Cerebellar nuclear complex (tissue), 1 donor: ENCODE measurements at places on chromosomes 4 and X.

DNA sequence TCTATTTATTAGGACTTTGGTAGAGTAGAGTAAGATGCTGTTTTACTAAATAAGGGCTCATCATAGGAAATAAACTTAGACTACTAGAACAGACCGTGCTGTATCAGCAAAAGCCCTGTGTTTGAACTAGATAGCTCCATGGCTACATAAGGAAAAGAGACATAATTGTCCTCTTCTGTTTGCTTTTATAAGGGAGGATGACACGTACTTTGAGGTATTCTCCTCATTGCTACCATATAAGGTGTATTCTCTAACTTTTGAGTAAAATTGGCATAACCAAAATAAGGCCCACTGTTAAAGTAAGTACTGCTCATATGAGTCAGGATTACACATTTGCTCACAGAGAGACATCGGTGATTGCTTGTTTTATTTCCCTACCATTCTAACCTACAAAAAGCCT is 64.3 kb downstream of the PDLIM5 start:
- DNase-seq: no peak

- DNase-seq: no peak
Observed at GRCh38 chrX:1667566-1667965, 52.7 kb downstream of the ASMT start.

GRCh38 chr4:166422475-166422874 is 549.4 kb downstream of the TLL1 start:
- DNase-seq: no peak

DNA sequence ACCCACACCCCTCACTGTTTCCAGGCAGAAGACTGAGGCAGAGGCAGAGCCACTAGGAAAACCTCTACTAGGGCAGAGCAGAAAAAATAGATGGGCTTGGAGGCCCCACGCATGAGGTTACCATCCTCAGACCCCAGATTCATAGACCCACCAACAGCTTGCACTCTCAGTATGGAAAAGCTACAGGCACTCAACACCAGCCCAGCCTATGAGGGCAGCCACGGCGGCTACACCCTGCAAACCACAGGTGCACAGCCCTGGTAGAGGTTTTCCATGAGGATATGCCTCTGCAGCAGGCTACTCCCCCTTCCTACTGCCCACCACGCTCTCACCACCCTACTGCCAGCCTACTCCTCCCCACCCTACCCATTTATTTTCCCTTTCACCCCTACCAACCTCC is 235.1 kb downstream of the CWH43 start:
- no peak for DNase-seq

DNA sequence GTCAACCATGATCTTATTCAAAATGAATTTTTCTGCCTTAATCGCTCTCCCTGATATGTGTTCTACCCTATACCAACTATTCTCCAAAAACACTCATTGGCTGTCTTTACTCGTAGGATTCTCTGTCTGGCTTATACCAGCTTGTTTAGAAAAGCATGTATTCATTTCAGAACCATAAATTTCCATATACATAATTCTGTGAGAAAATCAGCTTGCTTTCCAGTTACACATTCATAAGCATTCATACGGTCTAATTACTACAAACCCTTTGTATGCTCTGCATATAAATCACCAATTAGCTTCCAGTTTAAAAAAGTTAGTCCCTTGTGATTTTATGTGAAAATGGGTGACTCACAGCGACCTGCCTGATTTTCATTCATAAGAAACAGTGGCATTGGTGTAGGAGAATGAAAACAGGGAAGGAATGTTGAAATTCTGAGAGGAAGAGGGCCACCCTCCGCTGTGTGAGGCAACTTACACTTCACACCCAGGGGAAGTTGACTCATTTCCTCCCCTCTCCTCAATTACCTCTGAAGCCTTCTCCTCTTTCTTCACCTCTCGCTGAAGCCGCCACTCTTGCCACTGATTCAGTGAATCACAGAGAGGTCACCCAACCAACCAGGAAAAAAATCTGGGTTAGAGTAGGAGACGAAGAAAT is 63.3 kb downstream of the MEPE start:
- no peak for DNase-seq

DNA sequence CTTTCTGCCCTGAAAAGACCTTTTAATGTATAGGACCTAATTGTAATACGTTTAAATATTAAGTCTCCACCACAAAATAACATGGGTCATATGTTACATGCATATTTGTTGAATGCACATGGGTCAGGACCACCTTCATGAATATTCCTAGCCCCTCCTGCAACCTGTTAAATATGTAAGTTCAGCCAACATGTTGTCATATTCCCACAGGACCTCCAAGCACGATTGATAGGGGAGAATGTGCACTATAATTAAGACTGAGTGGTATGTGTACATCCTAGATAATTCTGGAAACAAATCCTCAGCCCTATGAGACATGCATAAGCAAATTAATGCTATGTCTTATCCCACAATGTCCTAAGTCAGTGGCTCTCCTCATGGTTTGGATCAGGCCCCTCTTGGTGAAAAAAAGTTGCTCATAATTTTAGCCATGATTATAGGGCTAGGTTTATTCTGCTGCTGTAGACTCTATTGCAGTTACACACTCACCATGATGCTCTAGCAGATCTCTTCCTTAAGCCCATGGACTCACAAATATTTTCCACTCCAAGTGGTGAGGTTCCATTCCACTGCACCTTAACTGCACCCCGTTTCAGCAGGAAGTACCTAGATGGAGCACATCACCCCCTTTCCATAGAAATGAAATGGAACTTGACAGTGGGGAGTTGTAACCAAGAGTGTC is 10.2 kb downstream of the TIGD2 start:
- DNase-seq: no peak

DNA sequence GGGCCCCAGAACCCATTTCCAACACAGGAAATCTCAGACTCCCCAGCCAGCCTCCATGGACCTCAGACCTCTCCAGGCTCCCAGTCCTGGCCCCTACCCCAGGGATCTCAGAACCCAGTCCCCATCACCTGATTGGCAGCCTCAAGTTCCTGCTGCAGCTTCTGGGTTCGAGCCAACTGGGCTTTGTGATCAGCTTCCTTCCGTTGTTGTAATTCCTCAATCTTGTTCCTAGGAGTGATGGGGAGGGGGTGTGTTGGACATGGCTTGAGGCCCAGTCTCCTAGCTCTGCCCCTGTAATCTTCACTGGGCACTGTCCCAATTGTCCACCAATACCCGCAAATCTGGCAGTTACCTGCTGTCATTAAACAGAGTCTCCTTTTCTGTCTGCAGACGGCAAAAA is 12.6 kb downstream of the GRIPAP1 start:
- no peak for DNase-seq

DNA sequence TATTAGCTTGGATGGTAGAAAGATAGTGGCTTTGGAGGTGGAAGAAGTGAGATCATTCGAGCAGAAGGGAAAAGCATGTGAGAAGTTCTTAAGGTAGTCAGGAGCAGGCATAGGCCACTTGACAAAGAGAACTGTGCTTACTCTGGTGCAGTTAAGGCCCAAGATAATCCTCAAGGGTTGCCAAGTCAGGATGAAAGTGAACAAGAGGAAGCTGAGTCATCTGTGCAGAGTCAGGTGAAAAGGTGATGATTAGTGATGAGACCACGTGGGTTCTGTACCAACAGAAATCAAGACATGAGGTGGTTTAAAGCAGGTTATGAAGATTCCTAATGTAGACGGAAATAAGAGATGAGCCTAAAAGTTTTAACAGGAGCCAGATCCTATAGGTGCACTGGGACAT is 369.8 kb downstream of the DTHD1 start:
- DNase-seq: no peak

DNA sequence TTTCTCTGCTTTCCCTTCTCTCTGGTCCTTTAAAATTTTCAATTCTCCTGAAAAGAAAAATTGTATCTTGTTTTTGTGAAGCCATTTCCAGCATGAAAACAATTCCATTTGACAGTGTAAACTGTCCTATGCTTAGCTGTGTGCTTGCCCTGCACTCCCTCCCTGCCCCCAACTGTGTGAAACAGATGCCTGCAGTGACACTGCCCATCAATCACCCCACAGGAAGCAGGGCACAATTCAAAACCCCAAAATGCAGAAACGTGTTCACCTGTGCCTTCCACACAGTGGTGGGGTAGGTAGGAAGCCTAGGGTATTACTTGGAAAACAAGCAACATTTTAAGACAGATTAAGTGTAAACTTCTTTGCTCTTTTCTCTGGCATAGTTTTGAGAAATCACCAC is 6.2 kb upstream of the FHDC1 start:
- DNase-seq: no peak

DNA sequence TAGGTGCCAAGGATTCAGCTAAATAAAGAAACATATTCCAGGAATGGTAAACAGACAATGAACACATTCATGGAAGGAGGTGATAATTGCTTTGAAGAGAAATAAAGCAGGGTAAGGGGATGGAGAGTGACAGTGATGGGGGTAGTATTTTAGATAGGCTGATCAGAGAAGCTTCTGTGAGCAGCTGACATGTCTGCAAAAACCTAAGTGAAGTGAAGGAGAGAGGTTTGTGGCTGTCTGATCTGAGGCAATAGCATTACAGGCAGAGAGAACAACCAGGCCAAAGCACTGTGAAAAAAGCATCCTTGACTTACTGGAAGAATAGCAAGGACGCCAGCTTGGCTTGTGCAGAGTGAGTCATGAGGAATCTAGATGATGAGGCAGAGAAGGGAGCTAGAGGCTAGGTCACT is 271.9 kb upstream of the GATB start:
- DNase-seq: no peak

GRCh38 chr4:116357758-116358157 is 727.6 kb downstream of the TRAM1L1 start:
- no peak for DNase-seq

- DNase-seq: no peak
Observed at GRCh38 chrX:149992918-149993317, 54.6 kb upstream of the EOLA2 start.

DNA sequence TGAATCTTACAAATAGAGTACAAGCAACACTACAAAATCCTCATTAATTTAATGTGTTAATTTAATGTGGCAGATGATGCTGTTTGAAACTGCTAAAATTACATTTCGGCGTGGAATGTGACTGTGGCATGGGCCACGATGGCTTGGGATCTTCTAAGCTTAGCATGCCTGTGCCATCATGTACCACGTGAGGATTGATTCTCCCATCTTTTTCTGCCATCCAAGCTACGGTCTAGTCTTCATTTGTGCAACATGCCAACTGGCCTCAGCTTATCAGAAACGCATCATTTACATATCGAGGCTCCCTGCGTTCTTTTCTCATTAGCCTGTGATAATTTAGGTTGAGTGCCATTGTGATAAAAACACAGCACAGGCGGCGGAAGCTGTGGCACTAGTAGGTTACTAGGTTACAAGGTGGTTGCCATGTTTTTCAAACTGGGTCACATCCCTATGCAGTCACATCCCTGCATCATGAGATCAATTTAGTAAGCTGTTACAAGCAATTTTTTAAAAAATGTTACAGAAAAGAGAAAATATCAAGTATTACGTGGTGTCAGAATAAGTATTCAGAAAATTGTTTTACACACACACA is 189.9 kb upstream of the RBPJ start:
- no peak for DNase-seq
